ENCODE measurements at places on chromosomes 1 and 21.
A peak's percentile ranks its signal among the peaks of the same experiment; 100 is the strongest.

GRCh38 chr1:44566281-44567046 is 107.8 kb downstream of the TMEM53 start:
- no peak for DNase-seq

DNA sequence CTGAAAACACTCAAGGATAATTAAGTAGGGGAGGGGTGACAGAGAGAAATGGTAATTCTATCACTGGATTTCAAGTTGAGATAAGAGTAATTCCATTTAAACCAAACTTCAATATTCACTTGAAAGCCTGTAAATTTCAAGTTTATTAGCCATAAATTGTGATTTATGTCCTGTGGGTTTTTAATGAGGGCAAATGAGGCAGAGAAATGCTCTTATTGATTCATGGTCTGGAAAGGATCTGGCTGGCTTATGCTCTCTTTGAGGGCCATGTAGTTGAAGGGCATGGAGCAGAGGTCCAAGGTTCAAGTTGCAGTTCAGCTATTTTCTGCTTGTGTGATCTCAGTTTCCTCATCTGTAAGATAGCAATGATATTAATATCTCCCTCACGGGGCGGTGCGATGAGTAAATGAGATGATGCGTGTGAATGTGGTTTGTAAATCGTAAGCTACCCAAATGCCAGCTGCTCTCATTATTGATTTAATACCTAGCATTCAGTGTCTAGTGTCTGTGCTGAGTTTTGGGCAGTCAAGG is 12.3 kb downstream of the OLFML3 start:
- DNase-seq: no peak

DNA sequence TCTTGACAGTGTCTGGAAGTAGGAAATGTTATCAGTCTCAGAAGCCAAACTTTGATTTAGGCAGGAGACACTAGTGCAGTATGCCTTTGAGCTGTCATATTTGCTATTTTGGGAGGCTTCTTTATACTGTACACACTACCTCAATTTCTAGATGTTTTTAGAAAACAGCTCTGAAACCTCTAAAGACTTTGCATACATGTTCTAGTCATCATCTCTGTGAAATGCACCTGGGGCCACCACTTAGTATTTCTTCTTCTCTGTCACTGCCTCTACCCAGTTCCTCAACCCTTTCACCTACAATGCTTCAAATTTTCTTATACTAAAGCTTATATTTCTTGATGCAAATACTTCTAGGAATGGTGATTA is 29.1 kb upstream of the PLA2G4A start:
- DNase-seq: no peak

- no peak for DNase-seq
These were observed 5.9 kb upstream of the ZNF124 start for GRCh38 chr1:247177755-247178154.

DNA sequence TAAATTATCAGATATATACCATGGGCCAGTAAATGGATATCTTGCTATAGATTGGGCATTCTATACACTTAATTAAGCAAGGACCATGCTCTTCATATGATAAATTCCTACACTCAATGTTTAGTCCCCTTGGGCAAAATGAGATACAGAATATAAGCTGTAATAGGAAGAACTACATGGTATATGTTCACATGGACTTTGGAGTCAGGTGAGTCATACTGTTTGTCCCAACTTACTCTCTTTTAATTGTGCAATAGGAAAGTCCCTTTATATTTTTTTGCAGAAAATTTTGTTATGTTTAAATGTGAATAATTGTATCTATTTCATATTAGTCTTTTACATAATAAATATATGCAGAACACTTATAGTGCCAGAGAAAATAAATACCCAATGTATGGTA is 820.2 kb upstream of the ADAMTS5 start:
- no peak for DNase-seq

DNA sequence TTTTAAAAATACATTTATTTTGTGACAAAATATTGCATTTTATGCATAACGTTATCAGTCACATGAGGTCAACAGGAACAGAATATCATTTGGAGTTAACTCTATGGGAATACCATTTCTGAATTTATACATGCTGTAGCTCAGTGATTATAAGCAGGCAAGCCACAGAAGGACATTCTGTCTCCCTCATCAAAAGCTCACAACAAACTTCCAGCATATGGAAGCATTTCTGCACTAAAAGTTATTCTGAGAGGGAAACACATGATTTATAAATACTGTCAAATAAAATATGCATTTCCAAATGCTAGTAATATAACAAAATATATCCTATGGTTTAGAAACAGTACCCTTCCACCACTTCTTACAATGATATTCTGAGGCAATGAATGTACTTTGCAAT is 854.1 kb upstream of the B3GALT2 start:
- no peak for DNase-seq

DNA sequence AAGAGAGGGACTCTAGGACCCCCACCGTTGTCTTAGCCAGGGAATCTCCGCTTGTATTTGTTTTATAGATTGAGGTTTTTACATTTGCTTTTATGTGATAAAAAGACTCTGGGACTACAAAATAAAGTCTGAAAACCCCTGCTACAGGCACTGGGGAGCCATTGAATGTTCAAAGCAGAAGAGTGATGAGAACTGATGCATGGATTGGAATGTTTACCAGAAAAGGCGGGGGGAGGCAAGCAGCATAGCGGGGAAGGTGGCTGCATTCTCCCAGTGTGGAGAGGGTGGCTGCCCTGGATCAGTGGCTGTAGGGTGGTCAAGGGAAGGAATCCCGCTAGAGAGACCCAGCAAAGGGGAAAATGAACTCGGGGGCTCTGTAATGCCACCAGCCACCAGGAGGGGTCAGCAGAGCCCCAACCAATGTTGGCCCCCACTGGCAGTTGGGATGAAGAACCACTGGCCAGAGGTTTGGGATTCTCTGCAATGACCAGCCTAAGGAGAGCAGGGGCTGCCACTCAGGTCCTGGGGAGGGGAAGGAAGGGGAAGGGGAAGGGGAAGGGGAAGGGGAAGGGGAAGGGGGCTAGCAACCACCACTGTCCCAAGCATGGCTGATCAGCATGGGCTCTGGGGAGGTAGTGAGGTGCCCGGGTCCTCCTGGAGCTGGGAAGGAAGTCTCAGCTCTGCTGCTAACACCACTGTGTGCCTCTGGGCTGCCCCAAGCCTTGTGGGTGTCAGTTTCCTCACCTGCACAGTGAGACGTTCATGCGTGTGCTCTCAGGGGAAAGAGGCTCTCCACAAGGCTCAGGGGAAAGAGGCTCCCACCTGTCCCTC is 19.2 kb upstream of the PEF1 start:
- peak; percentile 48 for DNase-seq

DNA sequence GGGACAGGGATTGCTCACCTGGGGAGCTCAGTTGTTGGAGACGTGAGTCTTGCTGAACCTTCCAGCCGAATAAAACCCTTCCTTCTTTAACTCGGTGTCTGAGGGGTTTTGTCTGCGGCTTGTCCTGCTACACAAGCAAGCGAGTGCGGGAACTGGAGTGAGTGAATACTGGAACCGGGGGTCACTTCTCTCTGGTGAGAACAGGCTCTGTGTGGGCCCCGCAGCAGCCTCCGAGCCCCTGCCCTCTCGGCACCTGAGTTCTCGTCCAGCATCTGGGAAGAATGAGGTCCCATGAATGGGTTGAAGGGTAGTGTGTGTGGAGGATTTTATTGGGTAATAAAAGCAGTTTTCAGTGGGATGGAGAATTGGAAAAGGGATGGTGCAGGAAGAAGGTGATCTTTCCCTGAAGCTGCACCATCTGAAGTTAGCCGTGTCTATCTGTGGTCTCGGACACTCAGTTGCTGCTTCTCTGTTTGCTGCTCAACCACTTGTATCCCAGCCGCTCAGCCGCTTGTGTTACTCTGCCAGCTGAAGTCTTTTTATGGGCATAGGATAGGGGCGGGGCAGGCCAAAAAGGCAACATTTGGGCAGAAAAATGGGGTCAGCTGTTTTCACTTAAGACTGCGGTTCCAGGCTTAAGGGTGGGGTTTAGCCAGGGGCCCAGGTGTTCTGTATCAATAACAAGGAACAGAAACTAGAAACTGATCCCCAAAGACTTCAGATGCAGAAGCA is 450.6 kb upstream of the CAMK1G start:
- DNase-seq: no peak

DNA sequence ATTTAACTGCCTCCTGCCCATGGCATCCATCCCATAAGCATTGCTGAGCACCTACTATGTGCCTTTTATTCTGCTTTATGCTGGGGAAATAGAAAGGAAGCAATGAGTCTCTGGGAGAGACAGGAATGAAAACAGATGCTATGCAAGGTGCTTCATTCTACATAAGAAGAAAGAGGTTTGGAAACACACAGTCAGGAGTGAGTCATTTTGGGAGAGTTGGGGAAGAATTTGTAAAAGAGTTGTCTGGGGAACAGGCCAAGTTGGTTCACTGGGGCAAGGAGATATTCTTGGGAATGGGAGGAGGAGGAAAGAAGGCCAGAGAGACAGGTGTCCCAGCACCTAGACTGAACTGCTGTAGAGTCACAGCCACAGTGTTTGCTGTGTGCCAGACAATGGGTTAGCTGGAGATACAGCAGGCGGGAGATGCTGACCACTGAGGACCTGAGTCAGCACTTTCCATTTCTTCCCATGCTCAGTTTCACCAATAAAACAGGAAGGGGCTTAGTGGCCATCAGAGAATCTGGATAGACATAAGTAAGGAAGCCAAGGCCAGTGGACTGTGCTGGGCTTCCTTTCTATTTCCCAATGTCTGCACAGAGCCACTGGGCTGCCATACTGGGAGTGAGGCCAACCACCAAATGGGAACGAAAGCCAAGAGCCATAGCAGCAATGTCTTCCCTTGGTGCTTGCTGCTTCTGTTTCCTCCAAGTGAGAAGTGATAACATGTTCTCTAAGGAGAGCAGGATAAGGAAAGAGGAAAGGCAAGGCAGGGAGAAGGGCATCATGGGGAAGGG is 187.7 kb upstream of the USP24 start:
- no peak for DNase-seq

GRCh38 chr1:85585799-85586198 is 5.2 kb downstream of the CCN1 start:
- no peak for DNase-seq

DNA sequence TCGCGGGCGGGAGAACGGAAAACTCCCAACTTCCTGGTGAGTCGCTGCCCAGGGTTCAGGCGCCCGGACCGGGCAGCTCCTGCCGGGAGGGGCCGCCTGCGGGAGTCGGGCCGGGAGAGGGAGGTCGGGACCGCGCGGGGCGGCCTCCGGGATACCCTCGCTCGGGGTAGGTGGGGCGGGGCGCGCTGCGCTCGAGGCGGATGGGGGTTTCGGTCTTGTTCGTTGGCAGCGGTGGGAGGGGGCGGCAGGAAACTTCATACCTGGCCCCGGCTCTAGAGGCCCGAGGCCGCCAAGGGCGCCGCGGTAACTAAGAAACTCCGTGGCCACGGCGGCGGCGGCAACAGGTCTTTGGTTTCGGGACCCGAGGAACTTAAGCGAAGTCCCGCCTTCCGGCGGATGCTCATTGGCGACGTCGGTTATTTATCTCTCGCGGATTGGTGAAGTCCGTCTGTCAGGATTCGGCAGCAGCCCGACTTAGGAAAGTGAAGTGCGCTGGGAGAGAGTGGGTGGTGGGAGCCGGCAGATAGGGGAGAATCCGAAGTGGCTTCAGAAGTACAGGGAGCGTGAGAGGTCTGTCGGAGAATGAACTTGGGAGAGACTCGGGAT is 546 bp downstream of the NEK7 start:
- no peak for DNase-seq

- no peak for DNase-seq
These were observed 30.2 kb downstream of the DPH5 start for GRCh38 chr1:100995198-100995988.

DNA sequence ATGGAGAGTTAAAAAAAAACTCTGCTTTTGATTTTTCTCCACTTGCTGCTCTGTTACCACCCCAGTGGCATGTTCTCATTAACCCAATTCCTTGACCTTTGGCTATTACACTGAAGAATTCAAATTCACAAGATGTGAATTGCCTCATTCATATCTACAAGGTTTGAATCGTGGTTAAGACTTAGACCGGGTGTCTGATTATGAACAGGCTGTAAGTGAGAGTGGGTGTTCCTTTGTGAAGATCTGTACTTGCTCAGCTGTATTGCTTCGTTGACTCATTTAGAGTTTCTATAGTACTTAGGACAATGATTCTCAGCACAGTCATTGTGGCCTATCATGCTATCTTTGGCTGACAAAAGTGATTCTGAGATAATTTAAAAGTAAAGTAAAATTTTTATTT is 36.4 kb downstream of the DNM3 start:
- DNase-seq: no peak
